Naive thymus-derived CD8-positive, alpha-beta T cell (primary cell): ENCODE measurements at places on chromosomes 16 and 17. TPM values are rescaled to one million over a fixed set of nuclear protein-coding genes. Genes with fewer than 3 reads are reported as not detected.

DNA sequence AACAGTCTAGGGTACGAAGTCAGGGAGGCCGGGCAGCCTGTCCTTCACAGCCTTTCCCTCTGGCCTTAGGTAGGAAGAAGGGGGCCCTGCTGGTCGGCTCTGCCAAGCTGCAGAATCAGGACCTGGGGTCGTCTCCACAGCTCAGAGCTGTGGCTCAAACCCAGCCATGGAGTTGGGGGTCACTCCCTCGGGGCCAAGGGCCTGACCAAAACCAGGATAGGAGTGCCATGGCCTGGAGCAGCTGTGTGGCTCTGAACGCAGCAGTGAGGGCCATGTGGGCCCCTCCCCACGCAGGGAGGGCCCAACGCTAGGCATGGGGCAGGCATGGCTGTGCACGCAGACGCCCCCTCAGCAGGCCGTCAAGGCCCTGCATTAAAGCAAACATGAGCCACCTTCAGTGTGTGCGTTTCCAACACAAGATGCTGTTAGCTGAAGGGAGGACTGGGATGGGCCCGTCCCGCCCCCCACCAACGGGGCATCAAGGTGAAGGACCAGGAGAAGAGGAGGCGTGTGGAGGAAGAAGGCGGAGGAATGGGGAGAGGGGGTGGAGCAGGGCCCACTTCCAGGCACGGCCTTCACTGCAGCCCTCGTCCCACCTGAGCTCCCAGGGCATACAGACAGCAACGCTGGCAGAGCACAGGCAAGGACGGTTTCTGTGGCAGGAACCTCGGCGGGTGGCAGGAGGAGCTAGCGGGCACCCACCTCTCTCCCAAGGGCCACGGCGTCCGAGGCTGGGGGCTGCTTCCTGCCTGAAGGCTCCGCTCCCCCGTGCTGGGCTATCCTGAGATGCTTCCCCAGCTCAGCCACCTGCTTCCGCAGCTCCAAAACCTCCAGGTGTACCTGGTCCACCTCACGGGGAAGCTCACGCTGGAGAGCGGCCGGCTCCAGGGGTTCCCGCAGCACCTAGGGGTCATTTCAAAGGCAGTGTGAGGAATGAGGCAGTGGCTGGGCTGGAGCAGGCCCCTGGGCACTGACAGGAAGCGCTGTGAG lies 55.3 kb downstream of the CCDC57 start:
- no peak for DNase-seq

DNA sequence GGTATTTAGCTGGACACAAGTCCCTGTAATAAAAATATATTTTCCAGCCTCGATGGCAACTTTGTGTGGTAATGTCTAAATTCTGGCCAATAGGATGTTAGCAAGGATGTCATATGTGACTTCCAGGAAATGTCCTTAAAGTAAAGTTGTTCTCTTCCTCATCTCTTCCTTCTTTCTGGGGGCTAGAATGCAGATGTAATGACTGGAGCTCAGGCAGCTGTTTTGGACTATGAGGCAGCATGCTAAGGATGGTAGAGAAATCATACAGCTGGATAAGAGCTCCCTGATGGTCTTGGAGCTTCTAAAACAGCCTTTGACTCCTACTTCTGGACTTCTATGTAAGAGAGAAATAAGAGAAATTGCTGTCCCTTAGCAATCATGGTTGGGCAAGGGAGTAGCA lies 16.9 kb upstream of the MAPT start:
- DNase-seq, result no peak

- no peak for DNase-seq
Measured at GRCh38 chr16:10325783-10326543, 59.9 kb upstream of the ATF7IP2 start.

GRCh38 chr17:49687878-49688491 lies 10.1 kb upstream of the SPOP start:
- DNase-seq, result peak; percentile 56

Gene TNS4
- total RNA-seq, result not detected

Gene KRTAP4-6
- not detected for total RNA-seq

DNA sequence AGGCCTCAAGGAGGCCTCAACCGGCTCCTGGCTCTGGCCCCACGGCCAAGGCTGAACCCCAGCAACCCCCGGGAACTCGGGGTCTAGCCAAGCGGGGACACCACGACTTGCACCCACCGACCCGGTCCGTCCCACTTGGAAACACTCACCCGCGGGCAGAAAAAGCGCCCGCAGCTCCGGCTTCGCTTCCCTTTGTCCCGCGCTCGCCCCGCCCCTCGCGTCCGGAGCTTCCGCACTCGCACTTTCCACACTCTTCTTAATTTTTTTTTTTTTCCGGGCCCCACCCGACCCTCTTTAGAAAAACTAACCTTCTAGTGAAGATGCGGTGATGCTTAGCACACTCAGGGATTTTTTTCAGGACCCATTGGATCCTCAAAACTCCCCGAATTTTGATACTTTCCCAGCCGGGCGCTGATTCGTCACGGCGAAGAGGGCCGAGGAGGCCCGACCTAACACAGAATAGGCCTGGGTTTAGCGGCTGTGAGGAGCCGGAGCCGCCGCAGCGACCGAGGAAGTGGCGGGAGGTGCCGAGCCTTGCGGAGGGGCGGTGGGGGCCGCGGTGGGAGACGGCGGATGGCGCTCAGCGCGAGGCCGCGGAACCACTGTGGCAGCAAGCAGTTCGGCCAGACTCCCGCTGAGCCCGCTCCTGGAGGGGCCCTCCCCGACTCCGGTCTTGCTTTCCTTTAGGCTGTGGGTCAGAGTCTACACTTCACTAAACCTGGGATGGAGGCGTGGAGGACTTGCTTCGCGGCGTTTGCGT lies at the start of gene SMARCE1:
SMARCE1 (minus strand) TSS at position 195 of the 760 bp plus-strand sequence. CDS start 2,016 bp downstream, outside the sequence.
- DNase-seq, result peak; percentile 73

- no peak for DNase-seq
Measured at GRCh38 chr17:65554553-65555223, 6.8 kb downstream of the AXIN2 start.

DNA sequence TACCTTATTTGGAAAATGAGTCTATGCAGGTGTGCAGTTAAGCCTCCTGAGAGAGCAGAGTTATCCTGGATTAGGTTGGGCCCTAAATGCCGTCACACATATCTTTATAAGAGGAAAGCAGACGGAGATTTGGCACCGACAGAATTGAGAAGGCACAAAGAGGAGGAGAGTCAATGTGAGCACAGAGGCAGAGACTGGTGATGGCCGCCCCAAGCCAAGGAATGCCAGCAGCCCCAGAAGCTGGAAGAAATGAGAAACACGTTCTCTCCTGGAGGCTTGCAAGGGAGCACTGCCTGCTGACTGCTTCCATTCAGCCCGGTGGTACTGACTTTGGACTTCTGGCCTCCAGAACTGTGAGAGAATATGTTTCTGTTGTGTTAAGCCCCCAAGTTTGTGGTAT lies 3.2 kb downstream of the SLC46A1 start:
- no peak for DNase-seq

DNA sequence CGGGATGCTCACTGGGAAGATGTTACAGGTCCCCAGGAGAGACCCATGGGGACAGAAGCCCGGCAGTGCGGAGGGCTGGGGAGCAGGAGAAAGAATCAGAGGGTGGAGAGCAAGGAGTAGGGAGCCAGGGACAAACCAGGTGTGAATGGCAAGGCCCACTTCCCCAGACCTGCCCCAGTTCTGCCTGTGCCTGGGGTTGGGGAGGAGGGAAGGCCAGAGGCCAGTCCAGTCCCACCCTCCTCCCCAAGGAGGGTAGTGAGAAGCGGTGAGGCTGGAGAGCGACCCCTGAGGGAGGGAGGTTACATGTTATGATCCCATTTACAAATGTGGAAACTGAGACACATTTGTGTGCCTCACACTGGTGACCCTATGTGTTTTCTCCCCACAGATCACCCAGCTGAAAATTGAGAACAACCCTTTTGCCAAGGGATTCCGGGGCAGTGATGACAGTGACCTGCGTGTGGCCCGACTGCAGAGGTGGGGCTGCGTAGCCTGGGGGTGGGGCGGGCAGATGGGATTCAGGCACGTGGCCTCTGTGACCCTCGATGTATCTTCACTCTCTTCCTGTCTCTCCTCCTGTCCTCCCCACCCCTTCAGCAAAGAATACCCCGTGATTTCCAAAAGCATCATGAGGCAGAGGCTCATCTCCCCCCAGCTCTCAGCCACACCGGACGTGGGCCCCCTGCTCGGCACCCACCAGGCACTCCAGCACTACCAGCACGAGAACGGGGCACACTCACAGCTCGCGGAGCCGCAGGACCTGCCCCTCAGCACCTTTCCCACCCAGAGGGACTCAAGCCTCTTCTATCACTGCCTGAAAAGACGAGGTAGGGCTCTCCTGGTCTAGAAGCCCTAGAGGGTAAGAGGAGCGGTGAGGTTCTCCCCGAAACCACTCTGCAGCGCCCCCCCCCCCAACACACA lies 27.5 kb downstream of the TBX4 start:
- no peak for DNase-seq
